Stimulated activated CD4-positive, alpha-beta T cell treated with anti-CD3 and anti-CD28 coated beads, Interleukin-12 subunit alpha, Interleukin-12 subunit beta, amount 100 ng/mL, for 4 hours (primary cell): ENCODE measurements at places on chromosomes 11 and 22.

DNA sequence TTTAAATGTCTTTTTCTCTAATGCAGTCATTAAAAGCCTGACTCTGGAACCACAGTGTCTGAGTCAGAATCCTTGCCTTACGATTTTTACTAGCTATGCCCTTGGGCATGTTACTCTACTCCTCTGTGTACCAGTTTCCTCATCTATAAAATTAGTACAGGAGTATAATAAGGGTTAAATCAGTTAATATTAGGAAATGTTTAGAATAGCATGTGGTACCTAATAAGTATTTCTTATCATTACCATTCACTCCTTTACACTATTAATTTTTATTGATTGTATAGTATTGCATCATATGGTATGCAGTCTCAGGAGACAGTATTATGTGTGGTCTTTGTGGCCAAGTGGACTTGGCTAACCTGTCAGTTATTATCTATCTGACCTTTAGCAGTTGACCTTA, 68.2 kb downstream of the METTL15 start:
- DNase-seq, result no peak

GRCh38 chr11:75796091-75796435, 18.9 kb upstream of the UVRAG start:
- DNase-seq, result no peak

GRCh38 chr11:8031248-8032115, 44.3 kb downstream of the EIF3F start:
- no peak for DNase-seq

GRCh38 chr11:66651016-66651415, 12.5 kb downstream of the RBM4 start:
- no peak for DNase-seq

- peak; percentile 6 for DNase-seq
Observed at GRCh38 chr11:5004424-5005274, 10.0 kb downstream of the OR51L1 start.

DNA sequence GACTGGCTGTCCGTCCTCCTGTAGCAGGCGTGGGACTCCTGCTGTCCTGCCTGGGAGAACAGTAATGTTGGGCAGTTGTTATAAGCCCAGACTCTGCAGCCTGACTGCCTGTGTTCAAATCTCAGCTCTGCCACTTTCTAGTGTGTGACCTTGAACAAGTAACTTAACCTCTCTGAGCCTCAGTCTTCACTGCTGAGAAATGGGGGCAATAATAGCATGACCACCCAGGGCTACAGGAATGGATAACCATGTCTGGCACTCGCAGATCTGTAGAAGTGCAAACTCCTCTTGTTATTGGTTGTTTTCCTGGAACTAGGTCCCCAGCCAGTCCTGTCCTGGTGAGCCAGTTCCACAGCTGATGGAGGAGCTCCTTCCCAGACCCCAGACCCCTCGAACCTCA, 69.7 kb downstream of the TP53I11 start:
- no peak for DNase-seq

- no peak for DNase-seq
Observed at GRCh38 chr11:69930081-69931059, 111.2 kb upstream of the FGF3 start.

DNA sequence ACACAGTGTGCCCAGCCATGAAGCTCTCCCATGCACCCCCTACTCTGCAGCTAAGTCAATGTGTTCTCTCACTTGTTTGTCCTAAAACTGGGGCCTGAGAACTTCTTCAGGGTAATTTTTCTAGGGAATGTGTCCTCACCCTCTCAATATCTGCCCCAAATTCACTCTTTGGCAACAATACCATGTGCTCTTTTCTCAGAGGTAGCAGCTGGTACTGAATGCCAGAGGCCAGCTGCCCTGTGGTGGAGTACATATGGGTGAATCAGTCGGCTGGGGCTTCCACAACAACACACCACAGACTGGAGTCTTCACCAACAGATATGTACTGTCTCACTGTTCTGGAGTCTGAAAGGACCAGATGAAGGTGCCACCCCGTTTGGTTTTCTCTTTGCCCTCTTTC, 97.7 kb upstream of the TOP3B start:
- no peak for DNase-seq

GRCh38 chr22:20654343-20655208, 119.3 kb upstream of the SERPIND1 start:
- no peak for DNase-seq

GRCh38 chr22:19970479-19971275, 29.1 kb upstream of the TXNRD2 start:
- peak; percentile 81 for DNase-seq

DNA sequence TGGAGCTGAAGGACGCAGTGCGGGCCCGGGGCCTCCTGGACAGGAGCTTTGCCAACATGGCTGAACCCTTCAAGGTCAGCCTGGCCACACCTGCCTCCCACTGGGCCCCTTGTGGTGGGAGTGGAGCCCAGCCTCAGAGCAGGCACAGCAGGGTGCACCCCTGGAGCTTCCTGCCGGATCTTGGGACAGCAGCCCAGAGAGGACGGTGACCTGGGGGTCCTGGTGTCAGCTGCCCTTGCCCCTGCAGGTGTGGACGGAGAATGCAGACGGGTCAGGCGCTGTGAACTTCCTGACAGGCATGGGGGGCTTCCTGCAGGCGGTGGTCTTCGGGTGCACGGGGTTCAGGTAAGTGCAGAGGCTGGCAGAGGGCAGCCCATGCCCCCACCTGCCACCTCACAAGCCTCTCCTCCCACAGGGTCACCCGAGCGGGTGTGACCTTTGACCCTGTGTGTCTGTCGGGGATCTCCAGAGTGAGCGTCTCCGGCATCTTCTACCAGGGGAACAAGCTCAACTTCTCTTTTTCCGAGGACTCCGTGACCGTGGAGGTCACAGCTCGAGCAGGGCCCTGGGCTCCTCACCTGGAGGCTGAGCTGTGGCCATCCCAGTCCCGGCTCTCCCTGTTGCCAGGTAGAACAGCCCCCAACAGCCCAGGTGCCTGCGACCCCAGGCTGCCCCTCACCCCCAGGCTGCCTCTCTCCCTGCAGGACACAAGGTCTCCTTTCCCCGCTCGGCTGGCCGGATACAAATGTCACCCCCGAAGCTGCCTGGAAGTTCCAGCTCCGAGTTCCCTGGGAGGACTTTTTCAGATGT, 5.1 kb downstream of the PGGHG start:
- DNase-seq, result no peak

DNA sequence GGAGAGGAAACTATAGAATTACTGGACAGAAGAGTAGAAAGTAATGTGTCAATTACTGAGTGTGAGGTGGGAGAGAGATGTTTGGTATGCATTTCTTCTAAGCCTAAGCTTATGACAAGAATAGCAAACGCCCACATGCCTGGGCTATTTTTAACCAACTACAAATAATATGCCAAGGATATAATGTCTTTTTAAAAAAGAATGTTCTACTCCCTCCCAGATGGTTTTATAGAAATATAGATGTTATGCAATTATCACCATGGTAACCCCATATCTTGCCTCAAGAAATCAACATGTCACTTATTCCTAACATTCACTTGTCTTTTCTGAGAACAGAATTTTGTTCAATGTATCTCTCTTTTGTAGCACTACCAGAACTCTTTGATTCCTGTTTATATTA, 996.7 kb upstream of the CHORDC1 start:
- DNase-seq, result no peak

- DNase-seq, result no peak
Observed at GRCh38 chr11:116335891-116336290, 436.9 kb downstream of the BUD13 start.

DNA sequence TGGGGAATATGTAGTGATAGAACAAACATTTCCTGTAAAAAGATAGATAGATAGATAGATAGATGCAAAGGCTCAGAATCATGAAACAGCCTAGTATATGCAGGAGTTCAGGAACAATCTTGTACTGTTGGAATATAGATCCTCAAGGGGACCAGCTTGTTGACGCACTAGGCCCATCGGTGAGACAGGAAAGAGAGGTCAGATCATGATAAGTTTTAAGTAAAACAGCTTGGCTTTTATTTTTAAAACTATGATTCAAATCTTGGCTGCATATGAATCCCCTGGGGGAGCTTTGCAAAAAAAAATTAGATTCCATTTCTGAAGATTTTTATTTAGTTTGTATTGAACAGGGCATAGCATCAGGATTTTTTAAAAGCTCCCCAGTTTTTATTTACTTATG, 185.8 kb downstream of the TRPC6 start:
- no peak for DNase-seq

GRCh38 chr11:130738611-130739010, 177.7 kb downstream of the SNX19 start:
- DNase-seq, result no peak

DNA sequence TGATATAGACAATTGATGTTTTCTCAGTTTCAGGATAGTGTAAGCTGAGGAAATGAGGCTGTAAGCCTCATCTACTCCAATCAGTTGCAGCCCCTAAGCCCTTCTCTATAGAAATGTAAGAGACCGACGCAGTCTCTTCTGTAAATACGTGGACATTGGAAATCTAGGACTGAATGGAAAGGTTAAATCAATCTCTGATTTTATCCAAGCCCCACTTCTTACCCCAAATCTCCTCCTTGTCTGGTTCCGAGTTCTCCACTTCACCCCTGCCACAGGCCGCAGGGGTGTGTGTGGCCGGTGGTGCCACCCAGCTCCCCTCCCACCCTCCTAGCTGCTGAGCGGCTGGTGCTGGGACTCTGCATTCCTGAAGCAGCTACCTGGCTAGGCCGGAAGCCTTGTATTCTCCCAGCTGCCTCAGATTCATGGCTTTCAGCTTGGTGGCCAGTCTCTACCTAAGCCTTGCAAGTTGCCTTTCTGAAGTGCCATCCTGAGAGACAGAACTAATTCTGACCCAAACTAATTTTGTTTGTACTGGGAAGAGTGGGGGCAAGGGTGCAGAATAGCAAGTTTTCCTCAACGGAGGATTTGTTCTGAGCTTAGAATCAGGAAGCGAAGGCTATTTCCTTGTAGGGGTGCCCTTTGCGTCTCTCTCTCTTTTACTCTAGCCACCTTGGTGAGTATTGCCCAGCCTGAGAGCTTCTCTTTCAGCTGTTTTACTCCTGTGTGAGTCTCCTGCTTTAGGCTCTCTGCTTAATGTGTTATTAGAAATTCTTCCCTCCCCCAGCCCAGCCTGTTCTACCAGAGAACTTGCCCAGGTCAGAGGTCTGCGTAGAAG, 749 bp downstream of the VWA5A start:
- no peak for DNase-seq

DNA sequence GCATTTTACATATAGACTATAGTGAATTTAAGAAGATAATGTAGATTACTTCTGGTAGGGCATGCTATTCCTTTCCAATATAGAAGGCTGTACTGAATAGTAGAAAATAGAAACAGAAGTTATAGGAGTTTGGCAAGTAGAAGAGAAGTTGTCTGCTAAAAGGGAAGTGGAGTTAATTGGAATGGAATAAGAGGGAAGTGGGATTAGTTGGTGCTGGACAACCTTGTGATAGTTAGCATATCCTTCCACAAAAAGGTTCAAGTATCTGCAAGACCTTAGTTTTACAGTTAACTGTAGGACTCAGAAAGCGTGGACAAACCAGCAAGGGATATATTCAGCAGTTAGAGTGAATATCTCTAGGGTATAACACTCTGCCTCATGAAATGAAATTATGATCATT, 185.5 kb downstream of the SWAP70 start:
- DNase-seq, result no peak

DNA sequence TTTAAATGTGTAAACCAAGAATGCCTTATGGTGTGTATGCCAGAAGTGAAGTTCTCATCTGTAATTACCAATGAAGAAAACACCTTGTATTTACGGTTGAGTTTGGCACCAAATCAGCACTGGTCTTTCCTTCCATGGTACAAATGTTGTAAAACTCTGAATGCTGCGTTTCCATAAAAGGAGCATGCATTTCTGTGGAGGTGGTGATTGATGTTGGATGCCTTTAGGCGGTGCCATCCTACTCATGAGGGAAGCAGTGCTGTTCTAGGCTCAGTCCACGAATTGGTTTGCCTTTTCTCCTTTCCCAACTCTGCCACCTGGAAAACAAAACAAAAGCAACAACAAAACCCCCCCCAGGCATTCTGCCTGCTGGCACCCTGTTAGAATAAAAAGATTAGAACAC, 124.4 kb downstream of the TEAD1 start:
- no peak for DNase-seq

DNA sequence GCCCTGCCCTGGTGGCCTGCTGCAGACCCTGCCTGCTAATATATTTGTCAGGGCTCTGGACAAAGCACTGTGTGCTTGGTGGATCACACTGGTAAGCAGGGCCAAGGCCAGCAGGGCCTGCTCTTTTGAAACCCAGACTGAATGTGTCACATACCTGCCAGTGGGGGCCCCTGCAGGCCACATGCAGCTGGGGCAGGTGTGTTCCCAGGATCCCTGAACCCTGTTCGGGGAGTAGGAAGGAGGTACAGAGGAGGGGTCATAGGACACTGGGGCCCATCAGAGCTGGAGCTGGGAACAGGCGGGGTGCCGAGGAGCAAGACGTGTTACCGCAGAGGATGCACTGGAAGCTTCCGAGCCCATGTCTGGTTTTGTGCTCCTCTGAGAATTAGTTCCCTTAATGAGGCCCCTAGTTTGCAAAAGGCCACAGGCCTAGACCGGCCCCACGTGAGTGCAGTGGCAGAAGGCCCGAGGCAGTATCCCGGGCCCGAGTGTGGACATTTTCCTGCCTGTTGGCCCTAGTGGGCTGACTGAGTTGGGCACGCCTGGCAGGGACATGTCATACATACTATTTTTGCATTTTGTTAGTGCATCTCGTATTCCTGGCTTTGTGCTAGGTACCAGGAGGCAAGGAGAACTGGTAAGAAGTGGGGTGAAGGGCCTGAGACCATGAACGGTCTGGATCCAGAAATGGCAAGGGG, 11.2 kb upstream of the ACR start:
- no peak for DNase-seq

DNA sequence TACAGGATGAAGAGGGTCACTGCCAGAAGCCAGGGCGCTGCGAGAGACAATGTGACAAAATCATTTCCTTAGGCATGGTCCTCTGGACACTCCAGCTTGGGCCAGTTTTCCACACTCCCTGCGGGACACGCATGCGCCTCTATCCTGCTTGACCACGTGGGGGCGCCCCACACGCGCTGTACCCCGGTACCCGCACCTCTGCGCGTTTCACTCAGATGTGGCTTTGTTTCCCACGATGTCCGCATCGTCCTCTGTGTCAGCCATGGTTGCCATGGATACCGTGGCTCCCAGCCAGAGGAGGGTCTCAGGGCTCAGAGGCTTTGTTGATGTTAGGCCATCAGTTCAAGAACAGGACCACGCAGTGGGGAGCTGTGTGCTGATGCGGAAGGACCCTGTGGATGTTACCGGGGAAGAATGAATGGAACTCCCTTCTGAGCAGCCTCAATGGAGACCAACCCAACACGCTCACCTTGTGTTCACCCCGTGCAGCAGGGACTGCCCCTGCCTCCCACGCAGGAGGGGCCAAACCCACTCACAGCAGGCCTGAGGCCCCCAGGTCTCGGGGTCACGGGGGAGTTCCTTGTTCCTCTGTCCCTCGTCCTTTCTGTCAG, 101.1 kb upstream of the SLC22A12 start:
- DNase-seq, result peak; percentile 35
